ENCODE measurements at places on chromosomes 7 and 10.

DNA sequence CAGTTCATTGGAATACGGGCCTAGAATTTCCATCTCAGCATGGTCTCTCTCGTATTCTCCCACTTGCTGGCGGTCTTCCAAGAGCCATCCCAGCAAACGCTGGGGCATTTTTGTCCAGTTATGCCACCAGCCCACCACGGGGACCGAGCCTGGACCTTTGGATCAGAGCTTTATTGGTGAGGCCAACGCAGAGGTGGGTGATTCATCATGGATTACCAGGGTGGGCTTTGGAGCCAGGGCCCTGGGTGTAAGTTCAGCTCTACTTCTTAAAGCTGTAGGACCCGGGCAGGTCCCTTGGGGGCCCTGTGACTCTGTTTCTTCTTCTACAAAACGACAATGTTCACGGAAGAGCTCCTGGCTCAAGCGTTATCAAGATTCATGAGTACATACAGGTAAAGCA is 22.7 kb upstream of the PITRM1 start:
- no peak for DNase-seq

DNA sequence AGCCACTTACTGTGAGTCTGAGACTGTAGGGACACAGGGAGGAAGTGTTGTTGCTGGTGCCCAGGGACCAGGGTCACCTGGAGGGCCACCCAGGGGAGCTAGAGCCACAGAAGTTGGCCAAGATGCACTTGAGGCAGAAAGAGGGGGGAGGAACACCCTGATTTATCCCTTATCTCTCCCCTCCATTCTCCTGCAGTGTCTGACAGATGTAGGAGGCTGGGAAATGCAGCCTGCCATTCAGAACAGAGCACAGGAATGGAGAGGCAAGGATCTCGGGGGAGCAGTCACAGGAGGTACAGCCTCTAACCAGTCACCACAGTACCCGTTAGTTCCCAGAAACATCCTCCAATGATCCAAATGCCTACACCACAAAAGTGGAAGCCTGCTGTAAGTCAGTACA is 118.4 kb upstream of the SLC26A5 start:
- DNase-seq: no peak

DNA sequence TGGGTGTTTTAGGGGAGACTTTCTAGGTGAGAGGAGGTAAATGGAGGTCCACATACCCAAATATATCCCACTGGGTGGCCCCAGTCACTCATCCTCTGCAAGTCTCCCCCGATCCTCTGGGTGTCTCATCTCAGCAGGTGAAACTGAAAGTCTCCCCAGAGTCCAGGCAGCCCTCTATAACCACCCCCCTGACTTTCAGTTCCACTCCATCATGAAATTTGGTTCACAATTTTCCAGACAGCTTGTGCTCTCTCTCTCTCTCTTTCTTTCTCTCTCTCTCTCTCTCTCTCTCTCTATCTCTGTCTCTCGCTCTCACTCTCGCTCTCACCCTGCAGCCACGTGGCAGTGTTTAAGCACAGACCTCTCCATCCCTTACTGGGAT is 56.7 kb upstream of the ELN start:
- DNase-seq: no peak

GRCh38 chr7:29839302-29839701 is 33.0 kb downstream of the WIPF3 start:
- DNase-seq: peak; percentile 83

GRCh38 chr10:128111696-128112095 is 14.5 kb downstream of the MKI67 start:
- DNase-seq: no peak

- DNase-seq: no peak
Observed at GRCh38 chr7:1421020-1421790, 38.1 kb downstream of the MICALL2 start.

GRCh38 chr7:30596014-30596641 is 1.4 kb downstream of the GARS1 start:
- DNase-seq: no peak

GRCh38 chr10:28914701-28915100 is 237.4 kb downstream of the BAMBI start:
- no peak for DNase-seq

GRCh38 chr7:29107056-29107455 is 39.3 kb downstream of the CPVL start:
- no peak for DNase-seq

All from left hindlimb (tissue), 1 donor.